ENCODE measurements at places on chromosomes 7 and 10.

DNA sequence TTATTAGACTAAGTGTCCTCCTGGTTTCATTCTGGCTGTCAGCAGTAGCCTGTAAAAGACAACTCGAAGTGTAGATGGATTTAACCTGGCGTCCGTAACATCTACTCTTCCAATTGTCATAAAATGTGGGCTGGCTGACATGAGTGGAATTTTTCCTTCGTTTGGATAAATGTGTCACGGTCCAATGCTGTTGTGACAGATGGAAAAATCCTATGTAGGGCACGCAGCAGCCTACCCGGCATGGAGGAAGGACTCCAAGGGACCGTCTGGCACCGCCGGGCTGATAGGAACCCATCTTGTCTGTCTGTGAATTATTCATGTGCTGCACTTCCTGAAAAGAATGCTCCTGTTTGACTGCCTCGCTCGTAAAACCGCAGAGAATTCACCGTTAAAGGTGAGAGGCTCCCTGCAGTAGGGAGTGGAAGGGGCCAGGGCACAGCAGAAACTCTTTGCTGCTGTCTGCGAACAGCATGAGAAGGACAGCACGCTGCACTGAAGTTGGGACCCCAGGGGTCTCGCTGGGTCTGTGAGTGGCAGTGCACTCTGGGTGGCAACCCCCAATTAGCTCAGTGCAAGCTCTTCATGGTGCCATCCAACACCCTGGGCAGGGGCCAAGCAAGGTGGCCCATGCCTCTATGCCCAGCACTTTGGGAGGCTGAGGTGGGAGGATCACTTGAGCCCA is 1.6 kb upstream of the ORAI2 start:
- no peak for DNase-seq

GRCh38 chr10:54096892-54097291 is 704.1 kb downstream of the PCDH15 start:
- no peak for DNase-seq

GRCh38 chr10:128868481-128868880 is 598.6 kb upstream of the MGMT start:
- DNase-seq = peak; percentile 25

DNA sequence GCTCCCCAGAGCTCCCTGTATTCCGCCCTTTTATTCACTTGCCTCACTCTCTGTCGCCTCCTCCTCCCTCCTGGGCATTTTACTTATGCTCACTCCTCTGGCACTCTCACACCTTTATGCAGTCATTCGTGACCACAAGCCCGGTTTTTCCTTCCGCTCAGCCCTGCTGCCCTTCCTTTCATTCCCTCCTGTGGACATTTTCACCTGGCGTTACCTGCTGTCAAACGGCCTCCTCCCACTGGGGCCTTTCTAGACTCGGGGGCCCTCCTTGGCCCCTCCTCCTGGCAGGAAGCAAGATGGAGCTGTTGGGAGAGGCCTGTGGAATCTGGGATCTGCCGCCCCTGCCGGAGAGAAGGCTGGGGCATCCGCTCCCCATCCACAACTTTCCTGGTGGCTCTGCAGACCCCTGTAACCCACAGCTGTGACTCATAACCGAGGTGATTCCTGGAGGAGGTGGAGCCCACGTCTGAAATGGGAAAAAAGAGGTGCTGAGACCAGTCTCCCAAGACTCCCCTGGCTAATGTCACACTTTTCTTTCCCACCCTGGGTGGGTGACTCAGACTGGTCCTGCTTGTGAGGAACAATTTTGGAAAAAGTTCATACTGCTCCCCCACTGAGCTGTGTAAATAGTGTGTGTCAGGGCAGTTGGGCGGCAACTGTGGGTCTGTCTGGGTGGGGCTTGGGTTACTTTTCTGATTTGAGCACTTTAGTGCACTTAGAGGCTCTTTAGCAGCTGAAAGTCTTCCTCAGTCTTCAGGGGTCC is 1.2 kb downstream of the VCL start:
- DNase-seq = peak; percentile 82

GRCh38 chr10:22325272-22326144 is 4.6 kb downstream of the BMI1 start:
- peak; percentile 92 for DNase-seq

DNA sequence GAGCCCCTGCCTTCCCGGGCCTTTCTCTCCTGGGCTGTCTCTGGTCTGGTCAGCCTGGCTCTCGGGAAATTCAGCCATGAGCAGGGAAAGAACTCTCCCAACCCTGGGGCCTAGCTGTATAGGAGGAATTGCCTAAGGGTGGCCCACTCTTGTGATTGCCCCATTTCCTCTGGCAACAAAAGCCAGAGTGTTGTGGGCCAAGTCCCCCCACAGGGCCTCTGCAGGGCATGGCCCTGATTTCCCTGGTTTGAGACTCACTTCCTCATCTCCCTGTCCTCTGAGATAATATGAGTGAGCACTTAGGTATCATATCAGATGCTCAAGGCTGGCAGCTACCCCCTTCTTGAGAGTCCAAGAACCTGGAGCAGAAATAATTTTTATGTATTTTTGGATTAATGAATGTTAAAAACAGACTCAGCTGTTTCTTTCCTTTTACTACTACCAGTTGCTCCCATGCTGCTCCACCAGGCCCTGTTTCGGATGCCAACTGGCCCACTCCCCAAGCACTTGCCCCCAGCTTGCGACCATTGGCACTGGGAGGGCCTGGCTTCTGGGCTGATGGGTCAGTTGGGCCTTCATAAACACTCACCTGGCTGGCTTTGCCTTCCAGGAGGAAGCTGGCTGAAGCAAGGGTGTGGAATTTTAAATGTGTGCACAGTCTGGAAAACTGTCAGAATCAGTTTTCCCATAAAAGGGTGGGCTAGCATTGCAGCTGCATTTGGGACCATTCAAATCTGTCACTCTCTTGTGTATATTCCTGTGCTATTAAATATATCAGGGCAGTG is 11.4 kb downstream of the IRF5 start:
- no peak for DNase-seq

DNA sequence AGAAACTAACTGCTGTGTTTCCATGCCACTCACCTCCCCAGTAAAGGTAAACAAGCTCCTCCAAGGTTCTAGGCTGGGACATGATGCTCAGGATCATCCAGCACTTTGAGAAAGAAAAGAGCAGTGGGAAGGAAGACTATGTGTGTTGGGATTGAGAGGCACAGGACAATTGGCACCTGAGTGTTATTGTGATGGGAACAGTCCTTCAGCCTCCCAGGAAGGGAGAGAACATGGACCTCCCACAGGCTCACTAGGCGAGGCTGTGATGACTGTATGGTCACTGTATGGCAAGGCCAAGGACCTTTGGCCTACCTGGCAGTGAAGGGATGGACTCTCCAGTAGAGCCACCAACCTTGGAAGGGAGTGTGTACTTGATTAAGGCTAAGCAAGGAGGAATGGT is 123.2 kb upstream of the UNC5B start:
- no peak for DNase-seq

- no peak for DNase-seq
Measured at GRCh38 chr10:126397640-126398382, 9.5 kb upstream of the ADAM12 start.

- DNase-seq = no peak
Measured at GRCh38 chr10:14556285-14556956, 218.3 kb downstream of the FAM107B start.

DNA sequence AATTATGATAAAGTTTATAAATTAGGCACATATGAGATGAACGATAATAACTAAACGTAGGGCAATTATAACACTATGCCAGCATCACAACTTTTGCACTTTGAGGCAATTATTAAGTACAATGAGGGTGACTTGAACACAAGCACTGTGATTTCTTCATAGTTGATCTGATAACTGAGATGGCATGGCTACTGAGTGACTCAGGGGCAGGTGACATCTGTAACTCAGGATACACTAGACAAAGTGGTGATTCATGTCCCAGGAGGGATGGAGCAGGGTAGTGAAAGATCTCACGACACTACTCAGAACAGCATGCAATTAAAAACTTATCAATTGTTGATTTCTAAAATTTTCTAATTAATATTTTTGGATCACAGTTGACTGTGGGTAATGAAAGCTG is 98.3 kb upstream of the ARHGAP21 start:
- no peak for DNase-seq

GRCh38 chr10:27884185-27884641 is 114.7 kb downstream of the ODAD2 start:
- DNase-seq = no peak

GRCh38 chr10:88522715-88523114 is 60.4 kb downstream of the RNLS start:
- DNase-seq = no peak

DNA sequence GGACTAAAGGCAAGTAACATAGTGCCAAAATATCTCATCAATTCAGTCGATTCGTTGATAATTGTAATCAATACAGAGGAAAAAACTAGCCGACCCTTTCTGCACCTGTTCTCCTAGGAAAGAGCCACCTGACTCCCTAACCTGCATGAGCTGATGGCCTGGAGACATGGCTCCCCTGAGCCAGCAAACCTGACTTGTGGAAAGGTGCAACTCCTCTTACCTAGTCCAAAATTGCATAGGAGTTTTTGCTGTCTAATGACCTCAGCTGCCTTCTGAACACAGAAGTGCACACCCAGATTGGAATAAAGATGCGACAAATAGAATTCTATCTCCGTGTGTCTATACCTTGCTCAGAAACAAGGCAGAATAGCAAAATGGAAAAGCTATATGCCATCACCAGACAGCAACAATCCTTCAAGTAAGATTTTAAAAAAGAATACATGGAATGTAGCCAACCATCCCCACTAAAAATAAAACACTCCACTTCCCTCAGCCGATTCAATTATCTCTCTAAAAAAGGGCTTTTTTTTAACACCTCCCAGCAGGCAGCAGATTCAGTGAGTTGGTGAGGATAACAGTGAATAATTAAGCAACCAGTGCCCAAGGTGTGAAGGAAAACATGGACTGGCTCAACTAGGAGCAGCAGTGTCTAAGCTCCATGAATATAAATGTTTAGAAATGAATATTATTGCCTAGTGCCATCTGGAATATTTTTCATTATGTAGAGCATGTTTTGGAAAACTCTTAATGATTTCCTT is 26.6 kb upstream of the LMTK2 start:
- DNase-seq = no peak

GRCh38 chr7:25557379-25557917 is 329.2 kb upstream of the NPVF start:
- DNase-seq = no peak

DNA sequence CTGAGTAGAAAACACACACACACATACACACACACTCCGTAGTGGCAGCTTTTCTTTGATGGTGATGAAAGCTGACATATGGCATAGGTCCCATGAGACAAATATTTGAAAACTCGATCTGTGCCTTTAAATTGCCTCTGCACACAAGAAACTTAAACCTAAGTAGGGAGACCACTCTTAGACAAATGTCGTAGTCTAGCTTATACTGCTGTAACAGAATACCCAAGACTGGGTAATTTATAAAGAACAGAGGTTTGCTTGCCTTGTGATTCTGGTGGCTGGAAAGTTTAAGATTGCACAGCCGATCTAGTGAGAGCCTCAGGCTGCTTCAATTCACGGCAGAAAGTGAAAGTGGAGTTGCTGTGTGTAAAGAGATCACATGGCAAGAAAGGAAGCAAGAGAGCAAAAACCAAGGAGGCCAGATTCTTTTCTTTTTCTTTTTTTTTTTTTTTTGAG is 489.4 kb upstream of the SORCS1 start:
- DNase-seq = no peak

DNA sequence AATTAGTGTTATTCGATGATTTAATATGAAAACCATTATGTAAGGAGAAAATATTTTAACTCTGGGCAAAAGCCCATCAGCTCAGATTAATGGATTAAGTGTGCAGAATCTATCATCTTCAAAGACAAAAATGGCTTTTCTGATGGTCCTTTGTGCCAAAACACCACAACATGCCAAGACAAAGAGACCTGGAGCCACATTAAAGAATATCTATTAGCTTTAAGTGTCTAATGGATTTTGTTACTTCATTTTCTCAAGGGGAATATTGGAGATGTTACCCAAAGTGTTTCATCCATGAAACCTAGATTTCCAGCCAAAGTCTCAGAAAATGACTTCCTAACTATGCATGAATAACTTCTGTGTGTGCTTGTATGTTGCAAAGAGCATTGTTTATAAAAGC is 57.3 kb downstream of the MKX start:
- no peak for DNase-seq

DNA sequence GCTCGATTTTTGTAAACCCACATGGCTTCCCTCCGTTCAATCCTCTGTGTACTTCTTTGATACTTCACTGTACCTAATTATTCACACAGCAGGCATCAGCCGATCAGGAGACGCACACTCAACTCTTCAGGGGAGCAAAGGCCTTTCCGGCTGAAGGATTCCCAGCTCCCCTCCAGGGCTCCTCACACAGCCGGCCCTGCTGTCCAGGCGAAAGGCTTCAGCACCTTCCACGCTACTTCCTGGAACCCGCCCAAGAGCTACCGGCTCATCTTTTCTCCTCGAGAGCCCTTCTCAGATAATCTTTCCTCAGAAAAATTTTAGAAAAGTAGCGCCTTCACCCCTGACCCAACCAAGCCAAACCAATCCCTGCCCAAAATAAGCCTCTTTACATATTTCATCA is 270.4 kb downstream of the ZMYND11 start:
- DNase-seq = no peak

GRCh38 chr7:110486549-110486948 is 604.4 kb upstream of the LRRN3 start:
- DNase-seq = no peak

DNA sequence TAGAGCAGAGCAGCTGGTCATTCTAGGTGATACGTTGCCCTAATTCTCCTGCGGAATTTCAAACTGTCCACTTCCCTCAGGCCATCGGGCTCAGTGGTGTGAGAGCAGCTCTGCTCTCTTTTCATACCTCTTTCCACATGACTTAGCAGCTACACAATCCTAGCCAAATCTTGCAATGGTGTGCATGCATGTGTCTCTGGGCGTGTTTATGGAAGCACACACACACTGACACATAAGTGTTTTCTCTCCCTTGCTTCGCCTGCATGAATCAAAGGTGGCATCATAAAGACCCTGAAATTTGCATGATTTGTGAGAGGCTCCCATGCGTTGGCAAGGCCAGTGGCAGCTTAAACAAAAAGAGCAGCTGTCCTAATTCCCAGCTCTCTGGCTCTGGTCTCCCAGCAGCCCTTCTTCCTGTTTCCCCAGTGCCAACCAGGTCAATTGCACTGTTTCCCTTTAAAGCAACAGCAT is 1189.5 kb downstream of the GATA3 start:
- no peak for DNase-seq

- no peak for DNase-seq
Measured at GRCh38 chr10:113319479-113319878, 233.4 kb upstream of the HABP2 start.

GRCh38 chr10:128473911-128474310 is 347.7 kb upstream of the MKI67 start:
- no peak for DNase-seq

GRCh38 chr7:131623154-131623553 is 66.7 kb upstream of the PODXL start:
- DNase-seq = no peak

- no peak for DNase-seq
Measured at GRCh38 chr10:8702181-8702580, 647.7 kb downstream of the GATA3 start.

DNA sequence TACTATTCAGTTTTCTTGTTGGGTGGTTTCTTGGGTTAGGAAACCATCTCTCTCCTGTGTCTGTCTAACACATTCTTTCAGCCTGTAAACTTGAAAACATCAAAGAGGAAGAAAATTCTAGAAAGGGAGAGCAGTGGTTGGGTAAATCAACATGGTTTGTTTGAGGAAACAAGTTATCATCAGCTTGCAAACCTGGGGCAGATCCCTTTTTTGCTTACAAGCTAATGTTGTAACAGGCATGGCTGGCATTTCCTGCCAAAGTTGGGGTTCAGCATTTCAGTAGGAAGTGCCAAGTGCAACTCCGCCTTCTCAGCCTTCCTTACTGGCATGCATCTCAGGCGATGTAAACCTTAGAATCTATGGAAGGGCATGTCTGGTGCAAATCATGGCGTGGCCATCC is 112.6 kb downstream of the EEPD1 start:
- no peak for DNase-seq

- DNase-seq = no peak
Measured at GRCh38 chr10:1563028-1563427, 174.3 kb downstream of the ADARB2 start.

Data from ecto neural progenitor cell (in vitro differentiated cells).